M059J (cell line): ENCODE measurements at places on chromosomes 4 and X. TPM values are rescaled to one million over a fixed set of nuclear protein-coding genes. Genes with fewer than 3 reads are reported as not detected.

Gene CLNK
- not detected in 2 replicates for total RNA-seq

Gene TENM3
- 46.7 and 66.4 TPM in 2 replicates for total RNA-seq

Gene TMEM47
- total RNA-seq: 34.7 and 52.1 TPM in 2 replicates

Gene AMBN
- not detected in 2 replicates for total RNA-seq

Gene SHROOM2
- 0.98 and 4.4 TPM in 2 replicates for total RNA-seq

DNA sequence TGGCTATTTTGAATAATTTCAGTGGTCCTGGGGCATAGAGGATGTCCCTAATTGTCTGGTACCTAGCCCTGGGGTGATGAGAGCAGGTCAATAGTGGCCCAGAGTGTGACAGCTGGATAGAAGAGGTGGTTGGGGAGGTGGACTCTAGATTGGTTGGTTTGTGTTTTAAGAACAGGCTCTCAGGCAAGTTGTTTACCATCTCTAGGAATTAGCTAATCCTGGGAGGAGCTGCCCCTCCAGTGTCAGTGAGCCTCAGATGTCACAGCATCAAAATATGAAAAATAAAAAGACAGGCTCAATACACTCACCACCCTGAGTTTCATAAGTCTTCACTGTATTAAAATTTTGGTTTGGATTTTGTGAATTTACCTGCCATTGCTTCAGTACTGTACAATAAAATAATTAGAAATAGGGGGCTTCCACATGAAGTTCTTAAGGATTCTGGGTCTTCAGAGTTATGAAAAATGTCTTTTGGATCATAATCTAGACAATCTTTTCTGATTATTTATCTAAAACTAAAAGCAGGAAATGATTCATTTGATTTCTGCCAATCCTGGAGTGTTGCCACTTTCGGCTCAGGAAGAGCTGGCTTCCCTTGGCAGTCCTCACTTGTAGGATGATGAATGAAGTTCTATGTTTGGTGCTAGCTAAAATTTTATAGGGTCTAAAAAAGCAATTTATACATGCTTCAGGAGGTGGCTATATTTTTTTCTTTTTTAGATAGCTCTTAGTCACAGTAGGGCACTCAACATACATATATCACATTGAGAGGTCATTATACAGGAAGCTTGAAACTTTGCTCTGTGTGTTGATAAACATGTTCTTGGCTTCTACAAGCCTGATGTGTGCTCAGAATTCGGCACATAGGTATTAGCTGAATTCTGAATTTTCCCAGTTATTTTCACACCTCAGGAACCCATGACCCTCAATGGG, 395.1 kb downstream of the RAB28 start:
- DNase-seq: peak; percentile 76

DNA sequence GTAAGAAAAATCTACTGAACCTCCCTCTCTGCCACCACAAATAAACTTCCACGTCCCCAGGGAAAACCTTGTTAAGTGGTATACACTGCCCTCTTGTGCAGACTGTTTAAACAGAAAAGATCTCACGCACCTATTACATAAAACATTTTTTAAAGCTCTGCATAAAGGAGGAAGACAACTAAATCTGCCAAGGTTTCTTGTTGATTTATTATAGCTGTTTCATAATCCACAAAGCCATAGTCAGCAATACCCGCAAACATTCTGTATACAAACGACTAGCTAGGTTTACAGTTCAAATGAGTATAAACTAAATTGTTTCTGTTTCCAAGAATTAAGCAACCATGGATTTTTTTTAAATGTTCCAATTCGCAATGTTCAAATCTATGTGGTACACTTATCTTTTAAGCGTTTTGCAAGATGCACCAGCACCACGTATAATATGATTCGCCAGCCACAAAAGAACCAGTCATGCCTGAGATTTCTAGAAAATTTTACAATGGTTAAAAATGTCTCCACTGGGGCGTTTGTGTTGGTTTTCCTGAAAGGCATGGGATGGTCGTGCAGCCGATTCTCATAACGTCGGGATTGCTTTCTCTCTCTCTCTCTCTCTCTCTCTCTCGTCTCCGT, 164.6 kb downstream of the PRKX start:
- DNase-seq: peak; percentile 77

GRCh38 chrX:9482837-9483236, 18.0 kb downstream of the TBL1X start:
- no peak for DNase-seq

DNA sequence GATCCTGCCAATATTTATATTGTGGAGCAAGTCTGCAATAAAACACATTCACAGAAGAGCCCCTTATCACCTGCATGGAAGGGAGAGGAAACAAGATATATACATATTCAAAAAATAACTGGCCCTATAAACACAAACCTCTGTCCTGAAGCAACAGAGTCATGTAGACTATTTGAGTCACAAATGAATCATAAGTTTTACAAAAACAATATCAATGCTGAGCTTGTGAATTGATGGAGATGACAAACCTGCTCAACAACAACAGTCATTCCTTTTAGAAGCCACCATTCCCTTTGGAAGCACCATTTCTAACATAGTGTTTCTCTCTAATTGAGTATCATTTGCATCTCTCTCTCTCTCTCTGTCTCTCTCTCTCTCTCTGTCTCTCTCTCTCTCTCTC, 313.9 kb downstream of the MID1IP1 start:
- DNase-seq: no peak

DNA sequence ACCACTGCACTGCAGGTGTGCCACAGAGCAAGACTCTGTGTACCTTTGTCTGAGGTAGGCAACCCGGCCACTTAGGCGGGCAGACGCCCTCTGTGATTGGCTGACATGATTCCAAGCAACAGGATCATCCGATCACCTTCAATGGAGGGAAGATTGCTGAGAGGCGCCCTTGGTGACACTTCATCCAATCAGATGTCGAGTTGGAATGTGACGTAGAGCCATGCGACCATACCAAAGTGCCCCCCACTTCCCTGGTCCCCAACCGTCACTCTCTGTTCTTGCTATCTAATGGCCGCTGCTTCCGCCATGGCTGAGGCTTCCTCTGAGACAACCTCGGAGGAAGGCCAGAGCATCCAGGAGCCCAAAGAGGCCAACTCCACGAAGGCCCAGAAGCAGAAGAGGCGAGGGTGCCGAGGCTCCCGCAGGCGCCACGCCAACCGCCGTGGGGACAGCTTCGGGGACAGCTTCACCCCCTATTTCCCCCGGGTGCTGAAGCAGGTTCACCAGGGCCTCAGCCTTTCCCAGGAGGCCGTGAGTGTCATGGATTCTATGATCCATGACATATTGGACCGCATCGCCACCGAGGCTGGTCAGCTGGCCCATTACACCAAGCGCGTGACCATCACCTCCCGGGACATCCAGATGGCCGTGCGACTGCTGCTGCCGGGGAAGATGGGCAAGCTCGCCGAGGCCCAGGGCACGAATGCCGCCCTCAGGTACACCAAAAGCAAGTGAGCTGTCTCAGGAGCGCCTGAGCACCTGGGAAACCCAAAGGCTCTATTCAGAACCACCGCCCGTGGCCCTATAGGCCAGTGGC, at the start of gene H2BW2:
TSS of gene H2BW2 (plus strand) at position 268 of the 817 bp plus-strand sequence. CDS start at position 307, 39 bp downstream.
- DNase-seq: no peak

DNA sequence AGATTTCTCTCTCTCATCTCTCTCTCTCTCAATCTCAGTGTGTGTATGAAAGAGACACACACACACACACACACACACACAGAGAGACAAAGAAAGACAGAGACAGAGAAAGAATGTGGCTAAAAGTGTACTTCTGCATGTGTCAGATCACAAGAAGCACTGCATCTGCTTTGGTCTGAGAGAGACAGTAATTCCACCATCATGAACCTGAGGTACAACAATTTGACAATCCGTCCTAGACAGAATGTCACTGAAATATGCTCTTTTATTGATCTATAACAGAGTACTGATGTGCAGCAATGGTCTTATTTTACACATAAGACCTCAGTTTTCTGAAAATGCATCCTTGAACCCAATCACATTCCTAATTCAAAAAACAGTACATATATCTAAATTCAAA, 576.2 kb upstream of the SMIM31 start:
- DNase-seq: no peak

DNA sequence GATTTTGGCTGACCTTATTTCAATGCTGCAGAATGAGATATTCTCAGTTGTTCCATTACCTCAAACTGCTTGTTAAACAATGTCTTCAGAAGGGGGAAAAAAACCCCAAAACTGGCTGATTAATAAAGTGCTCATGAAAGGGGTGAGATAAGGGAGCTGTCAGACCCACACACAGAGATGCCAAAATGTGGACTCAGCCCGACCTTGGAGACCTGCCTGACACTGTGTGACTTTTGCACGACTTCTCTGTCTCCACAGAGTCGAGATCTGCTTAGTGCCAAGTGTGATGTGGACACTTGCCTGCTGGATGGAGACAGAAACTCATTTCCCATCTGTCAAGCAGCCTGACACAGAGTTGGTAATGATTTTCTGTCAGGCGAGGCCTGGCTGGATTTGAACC, 31.5 kb downstream of the REELD1 start:
- DNase-seq: peak; percentile 15

- DNase-seq: peak; percentile 87
Measured at GRCh38 chr4:38266616-38267015, 306.4 kb downstream of the PTTG2 start.
